IMR-90 (cell line): ENCODE measurements at places on chromosomes 16 and 17.

- no peak overlapping the region for H3K4me3 ChIP-seq
- no peak overlapping the region for H3K27ac ChIP-seq
- H3K27me3 ChIP-seq: no peaks in the 10 kb centered on the region
- H3K4me1 ChIP-seq: peaks cover 3% of the 10 kb centered on the region
- H3K36me3 ChIP-seq: peaks cover 31% of the 10 kb centered on the region; the same call in 1 of the 2 replicates
Observed at GRCh38 chr17:2386400-2387085, 14.3 kb downstream of the MNT start.

DNA sequence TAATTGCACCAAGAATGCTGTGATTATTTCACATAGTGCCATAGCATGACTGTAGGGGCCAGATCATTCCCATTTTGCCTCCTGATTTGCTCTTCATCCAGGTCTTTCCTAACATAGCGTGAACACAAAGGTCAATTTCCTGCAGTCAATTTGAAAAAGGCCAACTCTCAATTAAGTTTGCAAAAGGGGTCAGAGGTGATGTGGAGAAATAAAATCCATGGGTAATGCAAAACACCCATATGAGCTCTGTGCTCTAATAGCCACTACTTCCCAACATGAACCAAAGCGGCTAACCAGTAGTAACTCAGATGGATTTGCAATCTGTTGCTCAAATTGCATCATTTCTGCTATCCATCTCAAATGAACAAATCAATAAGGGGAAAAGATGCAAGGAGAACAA lies 275.5 kb upstream of the SOX9 start:
- no peaks in the 10 kb centered on the region for H3K36me3 ChIP-seq
- DNase-seq: no peak
- no peak overlapping the region for H3K4me3 ChIP-seq

DNA sequence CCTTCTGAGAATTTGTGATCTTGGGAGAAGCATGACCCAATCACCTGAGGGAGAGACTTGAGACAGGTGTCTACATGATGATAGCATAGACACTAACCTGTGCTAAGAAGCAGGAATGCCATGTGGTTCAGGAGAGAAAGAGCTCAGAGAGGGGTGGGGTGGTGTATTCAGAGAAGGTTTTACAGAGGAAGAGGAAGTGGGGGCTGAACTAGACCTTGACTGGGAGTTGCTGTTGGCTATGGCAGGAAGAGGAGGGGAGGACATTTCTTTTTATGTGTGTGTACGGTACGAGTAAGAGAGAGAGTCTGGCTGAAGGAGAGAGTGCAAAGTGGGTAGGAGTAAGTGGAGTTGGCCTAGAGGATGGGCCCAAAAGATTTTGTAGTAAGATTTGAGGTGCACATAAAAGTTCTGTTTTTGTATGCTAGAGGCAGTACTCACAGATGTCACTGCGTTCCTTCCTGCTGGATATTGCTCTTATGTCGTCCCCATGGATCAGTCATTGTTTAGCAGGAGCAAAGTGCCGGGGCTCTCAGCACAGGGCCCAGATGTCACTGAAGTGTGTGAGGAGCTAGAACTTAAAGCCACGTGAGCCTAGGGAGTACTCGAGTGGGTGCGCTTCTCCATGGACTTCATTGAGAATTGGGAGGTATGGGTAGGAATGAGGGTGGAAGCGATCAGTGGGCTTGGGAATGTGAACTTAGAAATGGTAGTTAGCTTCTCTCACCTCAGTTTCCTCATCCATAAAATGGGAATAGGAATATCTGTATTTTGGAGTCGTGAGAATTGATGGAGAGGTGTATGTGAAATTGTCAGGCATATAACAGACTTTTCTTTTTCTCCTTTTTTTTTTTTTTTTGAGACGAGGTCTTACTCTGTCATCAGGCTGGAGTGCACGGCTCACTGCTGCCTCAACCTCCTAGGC lies 22.1 kb downstream of the SLC7A6 start:
- no peak overlapping the region for H3K27ac ChIP-seq
- H3K4me3 ChIP-seq: no peak overlapping the region
- no peaks in the 10 kb centered on the region for H3K27me3 ChIP-seq
- peaks cover 32% of the 10 kb centered on the region for H3K36me3 ChIP-seq
- no peak for DNase-seq

DNA sequence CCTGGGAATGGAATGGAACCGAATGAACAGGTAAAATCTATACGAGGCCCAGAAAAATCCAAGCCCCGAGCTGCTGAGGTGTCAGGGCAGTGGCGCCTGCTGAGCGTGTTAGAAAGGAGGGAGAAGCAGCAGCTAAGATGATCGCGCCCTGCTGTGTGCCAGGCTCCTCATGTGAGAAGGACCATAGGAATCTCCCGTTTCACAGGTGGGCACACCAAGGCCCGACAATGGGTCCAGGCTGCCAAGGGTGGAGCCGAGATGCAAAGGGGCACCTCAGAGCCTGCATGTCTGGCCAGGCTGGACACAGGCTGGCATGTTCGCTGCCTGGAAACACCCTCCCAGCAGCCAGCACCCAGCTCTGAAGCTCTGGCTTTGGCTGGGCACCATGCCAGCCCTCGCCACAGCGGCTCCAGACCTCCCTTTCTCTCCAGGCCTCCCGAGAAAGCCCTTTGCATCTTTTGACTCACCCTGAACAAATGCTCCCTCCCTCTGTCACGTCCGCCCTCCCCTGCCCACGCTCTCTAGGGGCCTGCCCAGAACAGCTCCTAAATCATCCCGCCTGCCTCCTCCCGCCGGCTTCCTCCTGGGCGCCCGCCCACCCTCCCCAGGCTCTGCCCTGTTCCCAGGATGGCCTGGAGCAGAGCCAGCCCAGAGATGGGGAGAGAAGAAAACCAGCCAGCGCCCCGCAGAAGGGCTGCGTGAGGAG lies 217.8 kb upstream of the GSE1 start:
- H3K27ac ChIP-seq: peak overlapping the region; percentile 78
- peak; percentile 98 for DNase-seq
- H3K4me3 ChIP-seq: no peak overlapping the region
- peaks cover 33% of the 10 kb centered on the region for H3K4me1 ChIP-seq
- no peaks in the 10 kb centered on the region for H3K36me3 ChIP-seq

GRCh38 chr17:65395924-65396323 lies 165.5 kb downstream of the AXIN2 start:
- no peaks in the 10 kb centered on the region for H3K4me1 ChIP-seq
- peaks cover 9% of the 10 kb centered on the region for H3K27me3 ChIP-seq
- H3K4me3 ChIP-seq: no peak overlapping the region
- H3K36me3 ChIP-seq: no peaks in the 10 kb centered on the region
- no peak for DNase-seq
